ENCODE measurements at places on chromosomes 3 and 15. TPM values are rescaled to one million over a fixed set of nuclear protein-coding genes. Genes with fewer than 3 reads are reported as not detected.
A peak's percentile ranks its signal among the peaks of the same experiment; 100 is the strongest.

Gene GOLGA8G
- not detected for total RNA-seq

- no peak for DNase-seq
These were observed 13.3 kb upstream of the FEM1B start for GRCh38 chr15:68264282-68264681.

Gene ARRDC4
- total RNA-seq: 0.37 TPM

- DNase-seq: no peak
These were observed 340.8 kb downstream of the LRRC3B start for GRCh38 chr3:26963361-26963743.

- no peak for DNase-seq
These were observed 8.7 kb downstream of the KBTBD13 start for GRCh38 chr15:65085207-65085753.

Gene STRIT1
- total RNA-seq: not detected

DNA sequence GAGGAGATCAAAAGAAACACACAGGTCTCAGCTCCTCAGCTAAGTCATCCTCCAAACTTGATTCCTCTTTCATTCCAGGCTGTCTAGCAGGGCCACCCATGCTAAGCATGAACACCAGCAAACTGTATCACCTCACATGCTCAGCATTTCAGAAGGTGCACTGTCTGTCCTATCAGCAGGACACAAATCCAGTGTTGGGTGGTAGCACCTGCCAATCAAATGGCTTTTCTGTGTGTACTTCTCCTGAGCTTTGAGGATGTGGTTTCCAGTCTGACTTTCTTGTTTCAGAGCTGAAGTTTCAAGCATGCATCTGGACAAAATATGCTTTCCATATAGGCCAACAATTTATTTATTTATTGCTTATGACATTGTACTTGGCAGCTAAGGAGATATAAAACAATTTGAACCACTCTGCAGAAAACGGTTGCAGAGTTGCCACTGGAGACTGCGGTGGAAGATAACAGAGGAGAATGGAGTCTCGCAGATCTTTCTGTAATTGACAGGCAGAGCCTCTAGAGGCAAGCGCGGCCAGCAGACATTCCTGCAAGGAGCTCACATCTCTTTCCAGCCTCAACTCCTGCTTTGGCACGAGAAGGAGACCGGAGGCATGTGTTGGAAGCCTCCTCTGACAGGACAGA is 167.1 kb upstream of the WNT5A start:
- no peak for DNase-seq

Gene FANCD2
- 18.5 TPM for total RNA-seq

GRCh38 chr3:171748064-171748924 is 62.0 kb downstream of the PLD1 start:
- DNase-seq: no peak

- no peak for DNase-seq
These were observed 219.2 kb upstream of the SGO1 start for GRCh38 chr3:20405231-20405630.

GRCh38 chr3:38039899-38040261 is 872 bp downstream of the DLEC1 start:
- peak; percentile 45 for DNase-seq

GRCh38 chr3:13564751-13565560 is 16.0 kb downstream of the FBLN2 start:
- DNase-seq: no peak

Gene ADCY5
- total RNA-seq: not detected

GRCh38 chr3:118755253-118755801 is 279.3 kb downstream of the IGSF11 start:
- DNase-seq: no peak

Gene COLQ
- total RNA-seq: 5.1 TPM

- DNase-seq: no peak
These were observed at the start of gene HMG20A for GRCh38 chr15:77420610-77421369. Gene HMG20A, plus strand, starts transcription at chr15:77420888. Its CDS starts 37,520 bp downstream, at chr15:77458408.

Gene SELENOK
- 127 TPM for total RNA-seq

DNA sequence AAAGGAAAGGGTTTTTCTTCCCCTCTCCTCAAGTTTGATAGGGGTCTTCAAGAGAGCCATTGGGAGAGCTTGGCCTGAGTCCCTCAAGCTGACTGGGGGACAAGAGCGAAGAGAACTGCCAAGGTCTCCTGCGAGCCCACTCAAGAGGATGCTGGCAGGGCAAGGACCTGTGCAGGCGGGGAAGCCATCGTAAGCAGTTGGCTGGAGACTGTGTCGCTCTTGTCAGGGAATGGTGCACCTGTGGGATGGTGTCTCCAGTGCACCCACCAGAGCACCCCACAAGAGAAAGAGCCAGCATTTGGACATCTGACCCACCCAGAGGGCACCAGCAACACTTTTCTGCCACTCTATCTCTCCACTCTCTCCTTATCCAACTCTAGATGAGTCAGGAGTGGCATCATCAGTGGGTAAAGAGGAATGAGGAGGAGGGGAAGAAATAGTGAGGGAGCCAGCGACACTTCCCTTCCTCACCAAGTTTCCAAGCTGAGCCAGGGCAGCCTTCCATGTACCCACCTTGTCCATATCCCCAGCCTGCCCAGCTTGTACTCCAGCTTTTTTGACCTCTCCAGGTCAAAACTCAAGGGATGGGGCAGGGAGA is 13.6 kb upstream of the XIRP1 start:
- no peak for DNase-seq

- DNase-seq: no peak
These were observed 90.6 kb upstream of the AKAP13 start for GRCh38 chr15:85289677-85290365.

GRCh38 chr15:87345961-87346360 is 910.6 kb downstream of the NTRK3 start:
- no peak for DNase-seq

DNA sequence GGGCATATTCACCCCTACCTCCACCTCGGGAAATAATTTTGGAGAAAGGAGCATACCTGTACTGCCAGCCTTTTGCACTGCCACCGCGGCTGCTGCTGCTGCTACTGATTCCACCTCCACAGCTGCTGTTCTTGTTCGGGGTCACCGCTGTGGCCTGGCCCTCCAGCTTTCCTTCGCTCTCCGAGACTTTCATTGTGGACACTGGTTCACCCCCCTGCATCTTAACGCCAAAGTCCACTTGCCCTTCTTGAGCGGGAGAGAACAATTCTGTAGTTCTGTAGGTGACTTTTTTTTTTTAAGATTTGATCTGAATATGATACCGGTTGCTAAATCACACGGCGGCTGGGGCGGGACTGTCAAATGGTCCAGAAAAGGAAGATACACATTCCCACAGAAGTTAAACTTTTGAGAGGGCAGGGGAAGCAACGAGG is 701 bp downstream of the OSBPL11 start:
- DNase-seq: no peak

DNA sequence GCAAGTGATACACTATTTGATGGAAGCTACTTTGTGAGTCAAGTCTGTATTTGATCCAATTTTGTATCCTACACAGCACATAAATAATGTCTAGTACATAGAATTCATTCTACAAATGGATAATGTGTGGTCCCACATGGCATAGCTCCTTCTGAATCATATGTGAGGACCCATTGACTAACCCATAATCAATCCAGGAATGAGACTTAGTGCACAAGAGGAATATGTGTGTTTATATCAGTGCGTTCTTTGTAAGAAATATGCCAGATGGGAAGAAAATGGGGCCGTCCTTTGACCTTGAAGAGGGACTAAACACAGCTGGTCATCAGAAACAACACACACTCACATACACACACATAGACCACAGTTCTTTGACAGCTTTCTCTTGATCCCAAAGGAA is 282.7 kb upstream of the SEMA6D start:
- DNase-seq: no peak

Gene MUC4
- total RNA-seq: not detected

Gene RBPMS2
- total RNA-seq: 0.37 TPM

DNA sequence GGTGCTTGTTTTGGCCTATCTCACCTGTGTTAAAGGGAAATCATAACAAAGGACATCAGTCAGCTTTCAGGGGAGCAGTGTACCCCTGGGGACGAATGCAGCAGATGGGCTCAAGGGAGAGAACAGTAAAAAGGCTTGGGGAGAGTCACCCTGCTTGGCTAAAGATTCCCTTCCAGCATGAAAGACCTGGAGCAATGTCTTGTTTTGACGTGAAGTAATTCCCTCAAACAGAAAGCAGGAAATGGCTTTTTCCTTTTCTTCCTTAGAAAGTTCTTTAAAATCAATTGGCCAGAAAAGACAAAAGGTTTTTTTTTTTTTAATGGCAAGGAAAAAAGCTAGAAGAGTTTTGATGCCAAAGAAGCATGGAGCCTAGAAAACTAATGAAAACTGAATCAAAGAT is 56.5 kb upstream of the PARL start:
- no peak for DNase-seq

DNA sequence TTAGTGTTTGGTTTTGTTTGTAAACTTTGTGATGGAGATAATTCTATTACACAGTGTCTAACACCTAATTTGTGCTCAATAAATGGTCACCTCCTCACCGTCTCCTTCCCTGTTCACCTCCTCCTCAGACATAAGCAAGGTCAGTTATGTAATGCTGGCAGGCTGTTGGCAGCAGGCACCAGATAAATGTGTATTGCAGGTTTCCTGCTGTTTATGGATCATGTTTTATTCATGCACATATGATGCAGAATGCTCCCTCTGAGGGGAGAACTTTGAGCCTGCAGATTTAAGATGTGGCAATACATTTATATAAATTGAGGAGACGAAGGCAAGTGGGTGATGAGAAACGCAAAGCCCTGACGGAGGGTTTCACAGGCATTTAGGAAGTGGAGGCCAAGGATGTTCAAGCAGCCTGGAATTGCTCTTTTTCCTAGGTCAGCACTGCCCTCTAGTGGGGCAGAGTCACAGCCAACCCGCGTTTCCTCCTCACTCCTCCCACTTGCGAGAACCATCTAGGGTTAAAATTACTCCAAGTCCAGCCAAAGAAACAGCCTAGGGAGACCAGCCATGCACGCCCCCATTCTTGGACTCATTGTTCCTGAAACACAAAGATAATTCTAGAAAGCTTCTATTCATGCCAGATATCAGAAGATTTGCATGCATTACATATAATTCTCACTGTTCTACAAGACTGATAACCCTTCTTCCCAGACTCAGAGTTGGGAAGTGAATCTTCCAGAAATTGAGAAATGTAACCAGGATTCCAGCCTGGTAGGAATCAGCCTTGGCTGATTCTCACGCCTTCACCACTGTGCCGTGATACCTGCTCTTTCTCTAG is 228.7 kb downstream of the SLCO3A1 start:
- DNase-seq: peak; percentile 20

DNA sequence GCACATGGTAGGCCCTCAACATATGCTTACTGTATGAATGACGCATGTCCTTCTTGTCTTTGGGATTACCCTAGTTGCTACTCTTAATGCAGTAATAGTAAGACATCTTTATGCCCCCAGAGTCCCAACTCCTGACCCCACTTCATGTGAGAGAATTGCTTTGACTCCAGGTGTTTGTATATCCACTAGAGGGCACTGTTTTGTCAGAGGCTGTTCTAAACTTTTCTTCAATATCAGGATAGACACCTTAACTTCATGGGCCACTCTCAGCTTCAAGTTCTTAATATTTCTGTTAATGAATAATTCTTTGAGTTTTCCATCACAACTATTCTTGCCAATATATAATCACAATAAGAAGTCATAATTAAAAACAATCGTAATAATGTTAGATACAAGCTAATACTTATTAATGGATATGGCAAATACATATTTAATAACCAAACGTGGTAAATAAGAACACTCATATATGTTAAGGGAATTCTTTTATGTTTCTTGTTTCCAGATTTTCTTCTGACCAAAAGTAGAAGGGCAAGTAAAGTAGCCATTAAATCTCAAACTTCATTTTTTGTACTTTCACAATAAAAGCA is 337.2 kb upstream of the DNAJC19 start:
- DNase-seq: no peak

GRCh38 chr3:18264361-18264760 is 160.8 kb downstream of the SATB1 start:
- no peak for DNase-seq

Gene TAMM41
- total RNA-seq: 25.7 TPM

Gene PAK6
- not detected for total RNA-seq

- no peak for DNase-seq
These were observed 101.6 kb downstream of the MAGI1 start for GRCh38 chr3:65936908-65937638.

- DNase-seq: no peak
These were observed 266.0 kb downstream of the KCNMB2 start for GRCh38 chr3:178802259-178802658.

DNA sequence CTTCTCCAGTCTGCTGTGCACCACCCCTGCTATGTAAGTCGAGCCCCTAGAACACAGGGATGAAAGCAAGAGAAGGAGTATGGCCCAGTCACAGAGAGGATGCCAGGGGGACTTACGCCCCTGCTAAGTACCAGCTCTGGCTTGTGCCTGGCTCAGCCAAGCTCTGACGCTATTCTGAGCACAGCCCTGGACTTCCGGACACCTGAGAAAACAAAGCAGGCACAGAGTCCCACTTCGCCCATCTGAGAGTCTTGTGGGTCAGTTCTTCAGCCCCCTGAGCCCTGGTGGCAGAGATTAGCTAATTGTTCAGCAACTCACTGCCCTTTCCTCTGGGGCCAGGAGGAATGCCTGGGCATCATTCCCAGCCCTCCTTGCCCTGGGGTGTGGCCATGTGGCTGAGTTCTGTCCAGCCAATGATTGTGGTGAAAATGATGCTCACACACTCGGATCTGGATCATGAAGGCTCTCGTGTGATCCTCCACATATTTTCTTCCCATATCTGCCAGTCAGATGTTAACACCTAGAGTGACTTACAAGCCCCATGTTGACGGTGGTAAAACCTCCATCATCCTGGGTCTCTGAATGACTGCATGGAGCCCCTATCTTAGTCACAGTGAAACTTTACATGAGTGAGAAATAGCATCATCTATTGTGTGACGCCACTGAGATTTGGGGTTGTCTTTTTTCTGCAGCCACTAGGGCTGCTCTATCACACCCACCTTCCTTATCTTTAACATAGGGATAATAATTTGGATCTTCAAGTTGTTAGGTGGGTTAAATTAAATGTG is 105.7 kb downstream of the TPRA1 start:
- DNase-seq: no peak

Gene SH2D7
- not detected for total RNA-seq

DNA sequence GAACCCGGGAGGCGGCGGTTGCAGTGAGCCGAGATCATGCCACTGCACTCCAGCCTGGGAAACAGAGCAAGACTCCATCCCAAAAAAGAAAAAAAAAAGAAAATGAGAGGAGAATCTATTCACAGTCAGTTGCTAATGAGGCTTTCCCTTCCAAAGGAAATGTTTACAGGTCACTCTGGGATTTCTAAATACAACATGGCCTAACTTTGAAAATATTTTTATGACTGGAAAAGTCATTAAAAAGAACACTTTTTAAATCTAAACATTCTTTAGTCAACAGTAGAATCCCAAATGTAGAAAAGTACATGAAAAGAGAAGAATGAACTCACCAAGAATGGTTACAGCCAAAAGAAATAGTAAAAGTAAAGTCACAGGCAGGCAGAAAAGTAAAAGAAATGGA is 78.6 kb downstream of the PLD1 start:
- DNase-seq: no peak

Gene CCNB2
- 1.8 TPM for total RNA-seq

- no peak for DNase-seq
These were observed 19.7 kb downstream of the SSR3 start for GRCh38 chr3:156535162-156535627.

All from CD4-positive, CD25-positive, alpha-beta regulatory T cell (primary cell).